ENCODE measurements at places on chromosomes 5 and 9.

DNA sequence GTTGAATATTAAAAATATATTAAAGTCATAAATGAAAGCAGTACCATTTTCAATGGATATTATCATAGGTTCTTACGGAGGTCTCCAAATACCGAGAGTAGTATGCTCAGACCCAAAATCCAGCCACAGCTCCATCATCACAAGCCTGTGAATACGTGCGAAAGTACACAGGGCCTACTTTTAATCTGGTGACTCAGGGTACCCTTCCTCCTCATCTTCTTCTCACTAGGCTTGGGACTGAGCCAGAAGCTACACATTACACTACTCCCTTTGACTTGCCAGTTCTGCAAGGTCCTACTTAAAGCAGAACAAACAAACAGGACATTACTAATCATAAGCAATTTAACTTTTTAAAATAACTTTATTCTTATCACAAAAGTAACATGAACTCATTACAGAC is 7.6 kb upstream of the RIC1 start:
- DNase-seq: no peak

GRCh38 chr9:122252796-122253195 is 11.8 kb downstream of the RBM18 start:
- DNase-seq: no peak

DNA sequence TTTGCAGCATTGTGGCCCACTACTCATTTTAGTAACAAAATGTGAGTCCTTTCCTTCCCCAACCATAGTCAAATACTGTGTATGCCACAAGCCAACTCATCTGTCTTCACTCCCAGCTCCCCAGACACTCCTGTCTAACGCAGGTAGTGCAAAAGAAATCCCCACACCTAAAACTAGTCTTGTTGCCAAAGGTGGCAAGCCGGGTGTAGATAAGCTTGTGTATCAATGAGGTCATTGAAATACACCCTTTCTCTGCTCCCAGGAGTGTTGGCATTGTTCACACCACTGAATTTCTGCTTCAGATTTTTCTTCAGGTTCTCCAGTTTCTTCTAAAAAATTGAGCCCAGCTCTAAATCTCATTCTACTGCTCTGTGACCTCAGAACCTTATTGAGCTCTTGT is 19.7 kb upstream of the RGS7BP start:
- DNase-seq: no peak

DNA sequence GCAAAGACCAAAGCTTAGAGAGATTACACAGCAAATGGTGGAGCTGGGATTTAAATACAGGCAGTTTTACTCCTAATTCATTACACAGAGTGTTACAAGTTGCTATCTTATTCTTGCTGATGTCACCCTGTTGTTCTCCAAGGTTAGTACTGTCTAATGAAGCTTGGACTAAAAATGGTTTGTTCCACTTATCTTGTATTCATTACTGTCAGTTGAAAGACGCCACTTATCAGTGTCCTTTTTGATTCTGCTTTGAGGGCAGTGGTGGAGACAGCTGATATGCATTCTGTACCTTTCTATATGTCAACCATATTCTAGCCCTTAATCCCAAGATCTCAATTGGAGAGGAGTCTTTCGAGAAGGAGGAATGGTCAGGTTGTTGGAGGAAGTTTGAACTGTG is 14.0 kb upstream of the DENND4C start:
- DNase-seq: no peak

DNA sequence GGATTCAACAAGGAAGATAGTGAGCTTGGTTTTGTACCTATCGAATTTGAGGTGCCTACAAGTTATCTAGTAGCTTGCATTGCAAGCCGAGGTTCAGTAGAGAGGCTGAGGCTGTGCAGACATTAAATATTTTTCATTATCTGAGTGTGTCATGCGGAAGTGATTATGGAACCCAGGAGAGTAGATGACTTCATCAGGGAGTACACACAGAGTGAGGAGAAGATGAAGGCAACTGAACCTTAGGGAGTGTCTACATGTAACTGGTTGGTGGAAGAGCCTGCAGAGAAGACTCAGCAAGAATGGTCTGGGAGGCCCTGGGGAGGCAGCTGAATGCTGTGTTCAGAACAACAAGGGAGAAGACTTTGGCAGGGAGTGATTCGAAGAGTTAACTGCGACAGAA is 393.9 kb downstream of the ARHGEF28 start:
- no peak for DNase-seq

- no peak for DNase-seq
Measured at GRCh38 chr9:125366676-125367075, 105.0 kb downstream of the GAPVD1 start.

- DNase-seq: no peak
Measured at GRCh38 chr5:141807329-141807728, 70.9 kb downstream of the PCDH1 start.

GRCh38 chr5:119071561-119071995 is 691 bp downstream of the DMXL1 start:
- no peak for DNase-seq

GRCh38 chr5:32379421-32379820 is 65.1 kb downstream of the ZFR start:
- DNase-seq: no peak

DNA sequence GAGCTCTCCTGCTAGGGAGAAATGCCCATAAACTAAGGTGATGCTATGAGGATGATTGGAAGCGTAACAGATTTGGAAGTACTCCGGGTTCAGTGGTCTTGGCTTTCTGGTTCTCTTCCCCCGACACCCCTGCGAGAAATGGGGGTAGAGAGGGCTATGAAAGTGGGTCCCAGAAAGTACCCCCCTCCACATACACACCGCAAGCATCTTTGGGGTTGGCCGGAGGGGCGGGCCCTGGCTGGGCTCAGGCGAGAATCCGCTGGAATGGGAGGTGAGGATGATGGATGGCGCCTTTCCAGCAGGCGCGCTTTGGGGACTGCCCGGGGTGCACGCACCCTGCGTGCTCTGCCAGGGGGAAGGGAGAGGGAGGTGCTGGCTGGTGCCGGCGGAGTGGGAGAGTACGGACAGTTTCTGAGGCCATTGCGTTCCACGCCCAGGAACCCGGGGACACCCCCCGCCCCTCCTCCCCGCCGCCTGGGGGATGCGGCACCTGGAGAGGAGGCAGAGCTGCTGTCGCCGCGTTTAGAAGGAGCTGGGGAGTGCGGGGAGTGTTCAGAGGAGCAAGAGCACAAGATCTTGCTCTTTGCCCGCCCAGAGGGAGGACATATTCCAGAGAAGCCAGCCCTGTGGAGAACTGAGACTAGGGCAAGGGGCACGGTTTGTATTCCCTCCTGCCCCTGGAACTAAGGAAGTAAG is 1.9 kb downstream of the PCSK5 start:
- peak; percentile 41 for DNase-seq

GRCh38 chr9:13082796-13083195 is 196.7 kb downstream of the MPDZ start:
- no peak for DNase-seq

- peak; percentile 58 for DNase-seq
Measured at GRCh38 chr5:84381502-84382362, 2.9 kb downstream of the EDIL3 start.

DNA sequence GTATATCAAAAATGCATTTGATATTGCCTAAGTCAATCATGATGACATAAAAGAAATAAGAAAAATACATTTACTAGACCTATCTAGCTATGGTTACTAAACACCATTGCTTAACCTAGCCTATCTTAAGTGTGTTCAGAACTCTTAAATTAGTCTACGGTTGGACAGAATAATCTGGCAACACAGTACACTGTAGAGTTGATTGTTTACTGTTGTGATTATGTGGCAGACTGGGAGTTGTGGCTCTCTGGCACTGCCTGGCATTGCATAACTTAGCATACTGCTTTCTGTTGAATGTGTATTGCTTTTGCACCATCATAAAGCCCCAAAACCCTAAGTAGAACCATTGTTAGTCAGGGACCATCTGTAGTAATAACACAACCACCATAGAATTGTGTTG is 21.2 kb upstream of the ZFAND5 start:
- no peak for DNase-seq

DNA sequence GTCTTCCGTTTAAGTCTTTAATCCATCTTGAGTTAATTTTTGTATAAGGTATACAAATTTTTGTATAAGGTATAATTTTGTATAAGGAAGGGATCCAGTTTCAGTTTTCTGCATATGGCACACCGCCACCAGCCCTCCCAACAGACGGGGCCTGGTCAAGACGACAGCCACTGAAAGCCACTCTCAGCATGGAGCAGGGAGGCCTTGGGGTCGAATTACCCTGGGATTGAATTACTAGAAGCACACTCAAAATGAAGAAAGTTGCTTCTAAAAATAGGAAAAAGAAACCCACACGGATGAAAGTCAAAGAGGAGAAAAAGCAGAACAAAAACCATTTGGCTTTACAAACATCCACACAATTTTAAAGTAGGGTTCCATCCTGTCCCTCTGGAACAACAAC is 586.2 kb upstream of the ADAMTS16 start:
- peak; percentile 50 for DNase-seq

GRCh38 chr5:12292610-12293204 is 388.5 kb upstream of the CTNND2 start:
- peak; percentile 64 for DNase-seq

GRCh38 chr9:22617156-22617555 is 170.5 kb downstream of the DMRTA1 start:
- DNase-seq: no peak

DNA sequence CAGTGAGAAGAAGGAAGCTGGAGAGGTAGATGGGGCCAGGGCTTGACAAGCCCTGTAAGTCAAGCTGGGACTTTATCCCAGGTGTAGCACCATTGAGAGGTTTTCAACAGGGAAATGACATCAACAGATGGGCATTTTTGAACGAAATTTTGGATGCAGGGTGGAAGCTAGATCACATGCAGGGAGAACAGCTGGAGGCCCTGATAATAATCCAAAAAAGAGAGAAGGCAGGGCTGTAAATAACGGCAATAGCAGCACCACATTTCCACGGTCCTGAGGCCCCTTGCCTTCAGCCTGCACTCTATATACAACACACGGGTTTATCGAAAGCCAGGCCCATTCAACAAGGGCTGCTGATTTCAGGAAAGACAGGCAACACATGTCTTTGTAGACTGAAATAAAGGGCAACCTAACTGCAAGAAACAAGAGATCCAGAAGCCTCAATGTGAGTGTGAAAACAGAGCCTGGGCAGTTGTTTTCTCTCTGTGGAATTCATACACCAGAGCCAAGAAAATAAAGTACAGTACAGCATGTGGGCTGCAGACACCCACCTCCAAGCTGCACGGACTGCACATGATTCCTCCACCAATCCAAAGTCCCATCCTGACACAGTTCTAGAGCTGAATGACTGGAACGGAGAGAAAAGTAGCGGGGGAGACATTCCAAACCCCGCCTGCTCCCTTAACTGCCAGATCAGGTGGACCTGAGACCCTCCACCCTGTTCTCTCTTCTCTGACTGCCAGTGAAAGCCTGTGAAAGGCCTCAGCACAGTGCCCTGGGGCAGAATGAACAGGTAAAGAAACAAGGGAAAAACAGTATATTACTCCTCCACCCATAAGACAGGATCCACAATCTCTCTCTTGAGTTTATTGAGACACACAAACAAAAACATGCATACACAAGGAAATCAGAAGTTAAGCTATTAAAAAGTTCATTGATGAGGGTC is 36.3 kb downstream of the KLHL3 start:
- DNase-seq: peak; percentile 55

DNA sequence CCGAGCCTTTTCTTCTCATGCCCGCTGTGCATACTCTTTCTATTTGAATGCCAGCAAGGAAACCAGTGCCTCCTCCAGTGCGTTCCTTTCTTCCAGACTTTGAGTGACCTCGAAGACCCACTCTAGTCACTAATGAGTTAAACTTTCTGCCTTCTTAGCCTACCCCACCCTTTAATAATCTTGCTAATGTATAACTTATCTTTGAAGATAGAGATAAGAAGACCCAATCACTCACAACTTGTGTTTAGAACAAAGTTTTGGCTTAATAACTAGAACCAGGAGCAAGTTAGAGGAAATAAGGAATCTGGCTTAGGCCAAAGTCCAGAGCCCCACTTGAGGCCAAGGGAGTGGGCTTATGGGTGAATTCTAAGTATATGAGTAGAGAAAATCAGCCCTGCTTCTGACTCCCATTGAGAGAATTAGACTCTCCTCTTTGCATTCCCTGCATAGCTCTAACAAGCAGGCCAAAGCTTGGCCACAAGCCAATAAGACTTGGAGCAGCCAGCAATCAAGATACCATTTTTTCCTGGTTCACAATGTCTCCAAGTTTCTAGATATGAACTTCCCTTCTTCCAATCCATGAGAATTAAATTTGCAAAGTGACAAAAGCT is 181.5 kb upstream of the PIK3R1 start:
- no peak for DNase-seq

DNA sequence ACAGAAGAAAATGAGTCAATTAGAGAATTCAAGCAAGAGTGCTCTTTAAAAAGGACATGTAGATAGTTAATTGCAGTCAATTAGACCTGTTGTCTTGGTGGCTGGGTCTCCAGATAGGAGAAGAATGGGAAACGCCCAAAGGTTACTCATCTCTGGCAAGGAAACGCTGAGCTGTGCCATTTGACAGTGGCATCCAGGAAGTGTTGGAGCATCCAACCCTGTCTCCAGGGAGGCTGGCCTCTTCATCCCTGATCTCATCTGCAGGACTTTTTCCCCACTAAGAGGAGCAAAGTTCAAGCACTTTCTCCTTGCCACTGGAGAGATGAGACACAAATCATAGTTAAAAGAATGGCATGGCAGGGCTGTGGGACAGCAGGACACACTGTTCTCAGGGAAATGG is 111.7 kb upstream of the MSX2 start:
- DNase-seq: no peak

DNA sequence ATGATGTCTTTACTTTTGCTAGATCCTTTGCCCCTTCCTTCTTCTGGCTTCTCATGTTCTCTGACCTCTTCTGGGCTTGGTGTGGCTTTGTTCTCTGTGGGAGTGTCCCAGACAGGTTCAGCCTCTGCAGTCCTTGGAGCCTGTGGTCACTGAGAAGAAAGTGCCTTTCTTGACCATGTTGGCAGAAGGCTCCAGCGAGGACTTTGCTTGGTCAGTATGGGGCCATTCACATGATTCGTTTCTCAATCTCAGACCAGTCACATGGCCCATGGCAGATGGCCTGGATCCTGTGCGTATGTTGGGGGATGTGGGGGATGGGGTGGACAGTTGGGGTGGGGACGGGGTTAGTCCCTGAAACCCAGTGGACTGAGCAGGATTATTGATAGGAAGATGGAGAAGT is 274.1 kb downstream of the ARHGAP26 start:
- peak; percentile 32 for DNase-seq

GRCh38 chr9:96022445-96023051 is 147.1 kb downstream of the ERCC6L2 start:
- DNase-seq: no peak

DNA sequence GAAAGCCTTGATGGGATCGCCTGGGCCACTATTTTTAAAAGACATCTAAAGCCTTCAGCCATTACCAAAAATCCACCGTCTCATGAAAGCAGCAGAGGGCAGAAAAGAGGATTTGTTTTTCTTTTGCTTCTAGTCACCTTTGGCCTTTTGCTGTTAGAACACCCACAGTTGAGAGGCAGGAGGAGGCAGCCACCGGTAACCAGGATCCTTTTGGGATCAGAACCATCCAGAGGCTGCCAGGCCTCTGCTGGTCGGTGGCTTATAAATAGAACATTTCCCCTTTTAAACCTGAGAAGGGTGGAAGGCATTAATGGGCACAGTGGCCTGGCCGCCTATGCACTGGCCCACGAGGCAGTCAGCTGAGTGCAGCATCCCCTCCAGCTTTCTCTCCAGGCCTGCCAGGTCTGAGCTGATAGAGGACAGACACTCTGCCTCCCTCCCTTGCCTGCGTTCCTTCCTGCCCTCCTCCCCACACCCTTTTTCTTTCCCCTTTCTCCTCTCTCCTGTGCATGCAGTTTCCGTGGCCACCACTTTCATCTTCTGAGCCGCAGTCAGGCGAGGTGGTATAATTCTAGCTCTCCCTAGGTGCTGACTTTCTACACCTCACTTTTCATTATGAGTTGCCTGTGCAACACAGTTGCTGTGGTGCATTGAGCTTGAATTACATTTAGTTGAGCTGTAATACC is 253.4 kb downstream of the ARHGAP26 start:
- DNase-seq: no peak

Data from NCI-H524 (cell line).